Hindlimb muscle (tissue), 1 donor: ENCODE measurements at places on chromosomes 11 and 22.

GRCh38 chr22:20916916-20917810, at the start of gene CRKL:
TSS of gene CRKL (plus strand) at chr22:20917407. CDS start at chr22:20917935, 528 bp downstream.
- DNase-seq: peak; percentile 99

DNA sequence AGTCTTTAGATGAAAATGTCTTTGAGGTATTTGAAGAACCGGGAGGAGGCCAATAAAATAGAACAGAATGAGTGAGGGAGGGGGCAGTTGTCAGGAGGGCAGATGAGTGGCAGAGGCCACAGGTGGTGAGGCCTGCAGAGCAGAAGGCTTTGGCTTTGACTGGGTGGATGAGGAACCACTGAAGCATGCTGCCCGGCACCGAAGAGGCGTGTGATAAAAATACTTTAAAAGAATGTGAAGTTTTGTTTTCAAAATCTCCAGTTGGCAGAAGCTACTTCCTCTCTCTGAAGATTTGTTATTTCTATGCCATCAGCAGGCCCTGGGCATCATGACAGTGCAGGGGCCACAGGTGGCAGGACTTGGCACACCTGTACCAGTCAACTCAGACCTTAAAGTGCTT, 6.3 kb downstream of the MS4A12 start:
- DNase-seq: no peak

DNA sequence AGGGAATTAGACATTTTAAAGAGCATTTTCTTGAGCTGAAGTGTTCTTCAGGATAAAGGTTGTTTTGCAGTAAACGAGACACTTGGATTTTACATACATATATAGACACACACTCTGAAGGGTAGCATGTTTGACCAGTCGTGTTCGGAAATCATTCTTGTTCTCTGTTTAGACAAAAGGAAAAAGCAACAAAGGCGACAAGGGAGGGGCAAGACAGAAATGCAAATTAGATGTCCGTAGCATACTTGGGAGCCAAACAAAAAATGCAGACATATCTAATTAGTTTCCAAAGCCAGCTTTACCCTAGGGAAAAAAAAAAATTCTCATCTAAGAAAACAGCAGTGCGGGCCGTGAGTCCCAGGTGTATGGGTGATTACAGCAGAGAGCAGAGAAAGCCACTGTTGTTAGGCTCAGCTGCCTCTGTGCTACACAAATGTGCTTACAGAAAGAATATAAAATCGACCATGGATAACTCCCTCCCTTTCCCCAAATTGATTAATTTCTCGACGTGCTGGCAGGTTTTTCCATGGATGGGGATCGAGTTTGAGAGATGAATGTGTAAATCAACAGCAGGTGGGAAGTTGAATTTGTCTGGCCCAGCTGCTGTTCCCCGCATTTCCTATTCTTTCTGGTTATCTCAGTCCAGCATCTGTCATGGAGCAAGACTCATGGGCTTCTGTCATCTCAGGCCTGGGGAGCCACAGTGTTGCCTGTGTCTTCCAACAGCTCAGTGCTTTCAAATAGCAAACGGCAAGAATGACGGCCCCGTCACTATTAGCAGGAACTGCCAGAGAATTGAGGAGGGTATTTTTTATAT, 176.5 kb upstream of the TTC12 start:
- DNase-seq: no peak

GRCh38 chr11:692824-693414, 2.1 kb downstream of the DEAF1 start:
- DNase-seq: no peak

DNA sequence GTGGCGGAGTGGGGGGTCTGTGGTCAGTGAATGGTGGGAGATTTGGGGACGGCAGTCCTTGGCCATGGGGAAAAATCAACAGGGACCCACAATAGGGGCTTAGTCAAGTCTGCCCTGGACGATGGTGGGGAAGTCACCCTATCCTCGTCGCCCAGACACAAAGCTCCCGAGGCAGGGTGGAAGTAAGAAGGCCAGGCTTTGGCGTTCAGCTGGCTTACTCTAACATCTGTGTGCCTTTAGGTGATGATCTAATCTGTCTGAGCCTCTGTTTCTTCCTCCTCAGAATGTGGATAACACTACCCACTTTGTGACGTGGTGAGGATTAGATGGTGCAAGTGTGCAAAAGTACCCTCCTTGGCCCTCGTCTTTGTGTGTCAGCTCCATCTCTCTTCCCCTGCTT, 192.2 kb downstream of the ST3GAL4 start:
- DNase-seq: no peak

DNA sequence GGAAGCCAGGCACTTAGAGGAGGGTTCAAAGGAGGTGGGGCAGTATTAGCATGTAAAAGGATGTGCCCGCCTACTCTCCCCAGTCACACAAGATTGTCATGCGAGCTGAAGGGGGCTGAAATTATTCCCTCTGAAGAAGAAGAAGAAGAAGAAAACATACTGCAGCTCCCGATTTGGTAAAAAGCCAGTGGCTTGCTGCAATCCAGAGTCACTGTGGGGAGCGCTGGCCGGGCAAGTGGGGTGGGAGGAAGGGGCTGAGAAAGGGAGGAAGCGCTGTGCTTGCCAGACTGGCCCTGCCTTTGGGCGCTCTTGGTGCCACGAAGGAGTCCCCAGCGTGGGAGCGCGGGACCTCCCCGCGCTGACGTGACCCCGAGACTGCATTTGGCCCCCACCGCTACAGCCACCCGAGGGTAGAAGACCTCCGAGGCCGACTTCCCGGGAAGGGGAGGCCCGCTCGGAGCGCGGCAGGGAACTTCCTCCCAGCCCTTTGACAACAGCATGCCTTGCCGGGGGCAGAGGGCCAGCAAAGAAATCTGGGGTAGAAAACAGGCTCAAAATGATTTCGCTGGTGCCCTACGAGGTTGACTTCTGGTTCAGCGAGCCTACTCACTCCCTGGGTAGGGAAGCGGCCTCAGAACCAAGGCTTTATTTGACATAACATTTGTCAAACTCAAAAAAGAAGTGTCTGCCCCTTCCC, 906.3 kb downstream of the DLG2 start:
- DNase-seq: peak; percentile 0

DNA sequence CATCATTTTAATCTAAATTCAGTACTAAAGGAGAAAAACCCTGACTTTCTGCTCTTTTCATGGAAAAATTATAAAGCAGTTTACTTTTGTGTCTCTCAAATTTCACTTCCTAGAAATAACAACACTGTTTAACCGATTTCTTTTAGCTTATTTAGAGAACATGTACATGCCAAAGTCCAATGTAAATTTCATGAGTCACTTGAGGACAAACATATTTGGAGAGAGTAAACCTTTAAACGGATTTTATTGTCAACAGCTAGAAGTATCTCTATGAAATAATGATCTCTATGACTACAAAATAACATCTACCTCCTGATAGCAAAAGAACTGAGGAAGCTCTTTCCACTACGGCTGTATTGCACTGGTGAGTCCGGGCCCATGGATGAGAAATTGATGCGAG, 46.3 kb upstream of the SLC22A25 start:
- DNase-seq: no peak

GRCh38 chr22:32327066-32327465, 30.6 kb upstream of the RFPL3 start:
- no peak for DNase-seq

DNA sequence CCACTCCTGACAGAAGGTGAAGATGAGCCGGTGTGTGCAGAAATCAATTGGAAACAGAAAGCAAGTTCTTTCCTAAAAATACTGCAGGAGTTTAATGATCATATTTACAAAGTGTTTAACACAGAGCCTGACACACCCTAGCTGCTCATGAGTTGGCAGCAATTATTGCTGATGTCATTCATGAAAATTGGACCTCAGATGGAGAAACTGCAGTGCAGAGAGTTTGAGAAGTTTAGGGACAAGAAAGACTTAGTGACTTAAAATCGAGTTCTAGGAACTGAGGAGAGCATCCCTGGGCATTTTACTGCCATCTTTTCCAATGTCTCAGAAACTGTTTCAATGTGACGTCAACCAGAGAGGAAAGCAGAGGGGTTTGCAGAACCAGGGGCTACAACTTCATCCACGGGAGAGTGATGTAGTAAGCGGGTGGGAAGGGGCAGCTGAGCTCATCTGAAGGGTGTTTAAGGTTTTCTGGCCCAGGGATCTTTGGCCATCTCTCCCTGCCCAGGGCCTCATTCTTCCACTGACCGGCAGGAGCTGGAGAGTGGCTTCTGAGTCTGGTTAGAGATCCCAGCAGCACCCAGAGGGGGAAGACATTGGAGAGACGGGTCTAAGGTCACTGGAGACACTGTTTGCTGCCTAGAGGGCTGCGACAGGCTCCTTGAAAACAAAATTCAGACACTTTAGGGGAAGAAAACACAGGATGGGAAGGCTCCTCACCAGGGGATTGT, 21.1 kb upstream of the IGLL5 start:
- peak; percentile 53 for DNase-seq

GRCh38 chr11:130141561-130142341, 17.8 kb upstream of the ST14 start:
- DNase-seq: no peak

GRCh38 chr11:34600339-34601084, 20.4 kb upstream of the EHF start:
- DNase-seq: no peak

DNA sequence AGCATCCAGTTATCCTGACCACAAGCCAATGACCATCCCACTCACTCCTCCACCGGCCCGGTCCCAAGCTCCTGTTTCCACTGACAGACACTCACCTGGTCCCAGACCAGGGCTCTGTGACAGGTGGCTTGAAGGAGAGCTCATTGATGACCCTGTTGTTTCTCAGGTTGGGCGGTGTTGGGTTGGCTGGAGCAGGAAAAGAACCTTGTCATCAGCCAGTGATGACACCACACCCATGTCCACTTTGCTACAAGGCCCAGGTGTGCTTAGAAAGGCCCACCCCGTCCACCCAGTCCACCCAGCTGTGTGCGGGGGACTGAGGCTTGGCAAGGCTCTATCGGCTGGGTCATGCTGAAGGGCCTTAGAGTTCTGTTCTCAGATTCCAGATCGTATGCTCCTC, 42.9 kb downstream of the GAB4 start:
- DNase-seq: no peak

GRCh38 chr22:19376971-19377370, 54.6 kb downstream of the HIRA start:
- no peak for DNase-seq

DNA sequence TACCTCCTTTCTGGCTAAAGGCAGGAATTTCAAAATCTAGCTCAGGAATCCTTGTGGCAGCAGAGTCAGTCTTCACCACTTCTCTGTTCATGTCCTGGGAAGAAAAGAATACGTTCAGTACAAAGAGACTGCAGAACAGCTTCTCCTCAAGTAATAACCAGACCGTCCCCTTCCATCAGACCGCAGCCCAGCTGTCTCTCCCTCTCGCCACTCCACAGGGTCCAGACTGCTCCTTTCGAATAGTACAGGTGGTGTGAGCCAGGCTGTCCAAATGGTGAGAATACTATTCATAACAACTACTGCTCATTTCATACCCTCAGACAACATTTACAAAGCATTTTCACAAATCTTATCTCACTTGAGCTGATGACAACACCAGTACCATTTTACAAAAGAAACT, 857 bp downstream of the ZPR1 start:
- no peak for DNase-seq

DNA sequence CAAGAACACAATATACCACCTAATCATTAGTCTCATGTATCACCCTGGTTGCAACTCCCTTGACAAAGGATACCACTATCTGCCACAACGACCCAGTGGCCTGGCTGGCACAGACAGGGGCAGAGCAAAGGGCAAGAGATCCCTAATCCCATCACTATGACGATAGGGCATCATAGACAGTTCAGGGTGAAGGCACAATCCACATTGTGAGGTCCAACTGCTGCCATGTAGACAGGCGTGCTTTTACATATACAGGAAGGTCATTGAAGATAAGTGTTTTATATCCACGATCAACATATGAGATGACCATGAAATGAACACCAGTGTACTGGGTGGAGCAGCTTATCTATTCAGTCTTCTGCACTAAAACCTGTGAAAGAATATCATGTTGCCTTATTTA, 94.6 kb downstream of the IGLL1 start:
- DNase-seq: no peak
